ENCODE measurements at places on chromosomes 7 and 10.

GRCh38 chr7:7868572-7868899 lies 100.1 kb upstream of the GLCCI1 start:
- no peak for DNase-seq

GRCh38 chr7:83614112-83614511 lies 34.8 kb downstream of the SEMA3E start:
- no peak for DNase-seq

GRCh38 chr10:89518876-89519842 lies 16.2 kb downstream of the SLC16A12 start:
- DNase-seq, result no peak

DNA sequence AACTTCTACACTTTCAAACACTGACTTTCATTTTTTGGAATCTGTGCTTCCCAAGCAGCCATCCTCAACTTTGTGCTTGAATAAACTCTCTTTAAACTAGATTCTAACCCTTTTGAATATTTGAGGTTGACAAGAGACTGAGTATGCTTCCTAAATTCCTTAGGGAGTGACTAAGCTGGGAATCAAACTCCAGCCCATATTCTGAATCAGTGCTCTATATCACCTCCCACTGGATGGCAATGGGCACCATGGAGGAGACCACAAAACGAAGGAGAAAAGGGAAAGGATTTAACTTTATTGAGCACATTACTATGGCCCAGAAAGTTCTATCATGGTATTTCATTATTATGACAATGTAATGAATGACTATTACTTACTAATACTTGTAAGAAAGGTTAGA lies 17.2 kb upstream of the SLC26A4 start:
- no peak for DNase-seq

GRCh38 chr10:49116509-49117375 lies 1.4 kb upstream of the VSTM4 start:
- DNase-seq, result no peak

GRCh38 chr10:132541129-132541528 lies 3.5 kb downstream of the INPP5A start:
- DNase-seq, result no peak

- no peak for DNase-seq
Measured at GRCh38 chr7:18798088-18798906, 302.7 kb downstream of the HDAC9 start.

DNA sequence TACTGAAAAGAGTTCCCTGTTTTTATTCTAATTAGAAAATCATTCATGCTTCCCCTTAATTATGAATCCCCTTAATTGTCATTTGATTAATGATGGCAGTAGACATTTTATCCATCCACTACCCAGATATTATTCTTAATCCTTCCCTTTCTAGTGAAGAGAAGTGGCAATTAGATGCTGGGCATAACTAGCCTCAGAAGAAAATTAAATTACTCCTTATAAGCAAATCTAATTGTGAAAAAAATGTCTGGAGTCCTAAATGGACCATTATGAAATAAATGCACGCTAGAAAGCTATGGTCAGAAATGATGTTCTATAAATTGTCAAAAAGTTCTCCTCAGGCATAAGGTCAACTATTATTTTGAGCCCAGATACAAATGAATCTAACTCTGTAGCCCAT lies 4.5 kb downstream of the ABCB1 start:
- DNase-seq, result no peak

- DNase-seq, result no peak
Measured at GRCh38 chr7:75694638-75695399, 43.9 kb downstream of the HIP1 start.

DNA sequence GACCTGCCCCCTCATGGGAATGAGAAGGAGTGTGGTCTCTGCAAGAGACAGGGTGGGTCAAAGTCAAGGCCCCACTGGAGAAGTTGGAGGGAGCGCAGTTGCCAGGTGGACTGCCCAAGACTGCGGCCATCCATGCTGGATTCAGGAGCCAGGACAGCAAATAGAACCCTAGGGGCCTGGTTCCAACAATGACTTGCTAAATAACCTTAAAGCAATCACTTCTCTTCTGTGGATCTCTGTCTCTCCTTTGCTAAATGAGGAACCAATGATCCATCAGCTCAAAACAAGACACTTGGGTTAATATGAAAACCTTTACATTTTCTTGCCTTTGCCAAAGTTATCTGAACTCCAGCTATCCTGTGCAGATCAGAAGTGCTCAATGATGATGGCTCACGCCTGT lies 12.6 kb upstream of the YWHAG start:
- DNase-seq, result no peak

GRCh38 chr10:47354165-47354564 lies 6.0 kb downstream of the RBP3 start:
- DNase-seq, result no peak

DNA sequence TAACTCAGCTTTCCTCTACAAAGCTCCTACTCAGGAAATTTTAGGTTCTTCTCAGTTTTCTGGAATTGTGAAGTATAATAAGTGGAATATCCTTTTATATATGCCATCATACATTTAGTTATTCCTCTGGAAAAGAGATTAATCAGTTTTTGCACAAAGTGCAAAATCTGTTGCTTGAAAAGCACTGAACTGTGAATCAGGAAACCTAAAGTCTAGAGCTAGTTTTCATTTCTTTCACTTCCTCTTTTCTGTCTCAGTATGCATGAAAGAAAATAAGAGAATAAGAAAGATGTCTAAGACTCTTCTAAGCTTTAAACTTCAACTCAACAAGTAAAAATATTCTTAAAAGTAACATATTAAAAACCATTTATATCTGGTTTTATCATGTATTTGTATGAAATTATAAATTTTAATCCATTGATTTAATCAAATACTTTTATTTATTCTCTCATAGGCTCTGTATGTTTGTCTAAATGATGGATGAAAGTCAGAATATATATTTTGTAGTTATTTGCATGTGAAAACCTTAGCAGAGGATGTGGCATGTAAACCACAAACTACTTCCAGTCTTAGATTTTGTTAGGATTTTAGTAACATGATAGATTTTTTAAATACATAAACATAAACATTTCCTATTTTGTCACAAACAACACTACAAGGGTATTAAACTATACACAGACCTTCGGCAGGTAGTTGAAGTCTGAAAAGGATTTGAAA lies 1073.0 kb downstream of the XPNPEP1 start:
- no peak for DNase-seq

- no peak for DNase-seq
Measured at GRCh38 chr7:114413761-114414155, 857 bp upstream of the FOXP2 start.

DNA sequence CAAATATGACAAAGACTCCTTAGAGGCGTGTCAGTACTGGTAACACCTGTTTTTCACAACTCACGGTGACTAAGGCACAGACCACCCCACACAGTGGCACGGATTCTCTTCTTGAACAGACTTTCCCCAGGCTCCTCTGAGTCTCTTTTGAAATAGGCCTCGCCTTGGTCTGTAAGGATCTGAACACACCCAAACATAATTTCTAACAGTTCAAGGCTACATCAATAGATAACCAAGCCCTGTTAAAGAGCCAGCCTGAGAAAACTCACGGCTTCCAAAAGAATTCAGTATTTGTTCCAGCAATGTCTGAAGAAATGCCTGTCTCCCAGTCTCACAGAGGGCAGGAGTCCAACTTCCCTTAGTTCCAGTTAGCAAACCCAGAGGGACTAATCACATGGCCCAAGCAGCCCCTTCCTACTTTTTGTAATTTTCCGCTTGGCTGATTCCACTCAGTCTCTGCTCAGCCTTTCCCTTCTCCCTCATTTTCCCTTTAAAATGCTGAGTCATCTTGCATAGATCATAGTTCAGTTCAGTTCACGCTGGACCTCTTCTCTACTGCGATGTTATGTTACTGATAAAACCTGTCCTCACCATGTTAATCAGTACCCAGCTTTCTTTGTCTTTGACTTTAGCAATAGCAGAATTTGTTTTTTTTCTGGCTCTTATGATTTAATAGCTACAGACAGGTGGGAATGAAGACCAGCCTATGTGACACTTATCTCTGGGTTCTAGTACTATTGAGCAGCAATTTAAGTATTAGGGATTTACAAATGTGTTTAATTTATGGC lies 22.6 kb upstream of the AKR1C3 start:
- DNase-seq, result no peak

GRCh38 chr10:61701706-61702105 lies 39.0 kb downstream of the CABCOCO1 start:
- no peak for DNase-seq

DNA sequence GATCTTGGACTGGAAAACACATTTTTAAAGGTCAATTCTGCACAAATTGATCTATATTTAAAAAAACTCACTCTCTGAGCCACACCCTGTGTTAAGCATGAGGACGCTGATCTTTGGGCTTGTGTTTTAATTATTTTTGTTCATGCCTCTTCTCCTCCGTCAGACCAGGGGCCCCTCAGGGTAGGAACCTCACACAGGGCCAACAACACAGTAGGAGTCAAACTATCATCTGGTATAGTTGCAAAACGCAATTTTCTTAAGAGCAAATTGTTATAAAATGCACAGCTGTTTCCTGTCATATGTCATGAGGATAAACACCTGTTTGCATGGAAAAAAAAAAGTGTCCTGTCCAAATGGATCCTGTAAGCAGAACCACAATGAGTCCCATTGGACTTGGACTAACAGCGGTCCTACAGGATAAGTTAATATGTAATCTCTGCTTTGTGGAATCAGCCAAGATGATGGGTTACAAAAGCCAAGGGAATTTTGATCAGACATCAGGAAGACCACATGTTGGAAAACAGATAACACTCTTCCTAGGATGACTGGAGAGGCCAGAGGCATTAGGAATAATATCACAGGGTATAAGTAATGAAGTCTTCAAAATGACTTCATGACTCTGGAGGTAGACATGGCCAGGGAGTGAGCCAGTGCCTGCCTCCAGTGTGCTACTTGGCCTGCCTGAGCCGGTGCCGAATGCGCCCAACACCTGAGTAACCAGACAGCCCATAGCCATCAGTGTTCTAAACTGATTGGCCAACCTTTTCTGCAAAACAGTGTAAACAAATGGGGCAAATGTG lies 184.9 kb upstream of the ADCY1 start:
- no peak for DNase-seq

GRCh38 chr7:155349601-155350331 lies 52.1 kb downstream of the INSIG1 start:
- no peak for DNase-seq

GRCh38 chr7:155652156-155653114 lies 8.0 kb downstream of the RBM33 start:
- DNase-seq, result no peak

DNA sequence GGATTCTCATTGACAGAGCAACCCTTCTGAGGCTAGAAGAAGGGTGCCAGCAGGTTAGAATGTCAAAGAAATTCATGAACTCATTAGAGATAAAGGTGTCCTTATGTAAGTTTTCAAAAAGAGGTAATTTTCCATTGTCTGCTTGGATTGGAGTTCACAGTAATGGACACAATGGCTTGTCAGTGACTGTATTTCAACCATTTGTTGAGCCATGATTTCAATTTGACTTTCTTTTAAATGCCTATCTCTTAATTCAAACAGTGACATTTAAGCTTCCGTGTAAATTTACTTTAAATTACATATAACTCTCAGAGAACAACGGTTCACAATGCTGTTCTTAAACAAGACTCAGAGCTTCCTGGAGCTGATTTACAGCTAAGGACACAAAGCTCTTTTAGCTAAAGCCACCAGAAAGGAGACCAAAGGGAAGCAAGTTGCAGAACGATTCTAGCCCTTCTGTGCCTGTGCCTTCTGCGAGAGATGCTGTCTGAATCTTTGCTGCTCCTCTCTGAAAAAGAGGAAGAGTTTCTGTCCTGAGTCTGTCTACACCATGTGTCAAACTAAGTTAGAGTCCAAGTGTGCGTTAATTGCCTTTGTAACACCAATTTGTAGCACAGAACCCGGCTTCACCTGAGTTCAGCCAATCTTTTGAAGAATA lies 42.2 kb upstream of the PFKP start:
- no peak for DNase-seq

- no peak for DNase-seq
Measured at GRCh38 chr7:44634839-44635591, 28.6 kb downstream of the OGDH start.

DNA sequence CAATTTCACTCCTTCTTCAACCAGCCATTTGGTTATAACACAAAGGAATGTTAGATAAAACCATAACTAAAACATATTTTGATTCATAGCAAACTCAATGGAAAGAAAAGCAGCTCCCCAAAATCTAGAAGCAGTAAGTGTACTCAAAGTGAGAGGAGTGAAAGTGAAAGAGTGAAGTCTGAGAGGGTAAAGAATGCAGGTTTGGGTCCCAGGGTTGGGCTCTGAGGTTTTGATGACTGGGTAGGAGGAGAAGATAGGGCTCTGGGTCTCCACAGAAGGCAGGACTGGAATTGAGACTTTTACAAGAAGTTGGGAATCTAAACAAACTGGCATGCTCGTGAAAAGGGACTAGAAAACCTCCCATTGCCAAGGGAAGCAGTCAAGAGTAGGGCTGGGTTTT lies 85.4 kb upstream of the RSU1 start:
- no peak for DNase-seq

DNA sequence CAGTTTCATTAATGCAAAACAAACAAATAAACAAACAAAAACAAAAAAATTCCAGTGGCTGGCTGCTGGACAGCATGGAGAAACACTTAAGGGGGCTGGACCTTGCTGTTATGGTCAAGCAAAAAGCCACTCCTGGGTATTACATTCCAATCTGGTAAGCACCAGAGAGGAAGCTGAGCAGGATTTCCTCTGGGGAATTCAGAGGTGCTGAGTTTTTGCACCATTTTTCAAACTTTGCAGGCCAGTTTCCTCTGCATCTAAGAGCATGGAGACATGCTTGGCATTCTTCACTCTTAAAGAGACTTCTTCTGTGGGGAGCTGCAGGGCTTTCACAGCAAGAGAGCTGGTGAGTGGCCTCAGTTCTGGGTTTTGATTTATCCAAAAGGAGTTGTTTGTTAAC lies 84.5 kb downstream of the FZD1 start:
- DNase-seq, result no peak

DNA sequence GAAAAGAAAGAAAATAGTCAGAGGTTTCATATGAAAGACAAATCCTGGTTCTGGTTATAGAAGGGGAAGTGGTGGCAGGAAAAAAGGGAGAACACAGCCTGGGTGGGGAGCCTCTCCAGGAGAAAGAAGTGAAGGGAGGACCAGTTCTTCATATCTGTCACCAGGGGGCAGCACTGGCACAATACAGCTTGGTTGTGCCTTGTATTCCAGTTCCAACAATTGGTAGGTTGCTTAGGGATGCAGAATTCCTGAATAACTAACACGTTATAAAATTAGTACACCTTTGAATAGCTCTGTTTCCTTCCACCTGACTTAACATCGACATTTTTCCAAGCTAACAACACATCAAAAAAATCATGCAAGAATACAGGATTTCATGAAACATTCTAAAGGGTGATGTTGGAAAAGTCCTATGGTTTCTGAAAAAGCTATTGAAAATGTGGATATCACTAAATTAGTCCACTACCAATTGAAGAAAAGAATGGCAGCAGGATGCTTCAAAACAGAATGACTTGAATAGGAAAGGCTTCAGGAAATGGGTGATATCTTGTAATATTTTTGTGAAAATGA lies 52.9 kb downstream of the CYP26A1 start:
- no peak for DNase-seq

DNA sequence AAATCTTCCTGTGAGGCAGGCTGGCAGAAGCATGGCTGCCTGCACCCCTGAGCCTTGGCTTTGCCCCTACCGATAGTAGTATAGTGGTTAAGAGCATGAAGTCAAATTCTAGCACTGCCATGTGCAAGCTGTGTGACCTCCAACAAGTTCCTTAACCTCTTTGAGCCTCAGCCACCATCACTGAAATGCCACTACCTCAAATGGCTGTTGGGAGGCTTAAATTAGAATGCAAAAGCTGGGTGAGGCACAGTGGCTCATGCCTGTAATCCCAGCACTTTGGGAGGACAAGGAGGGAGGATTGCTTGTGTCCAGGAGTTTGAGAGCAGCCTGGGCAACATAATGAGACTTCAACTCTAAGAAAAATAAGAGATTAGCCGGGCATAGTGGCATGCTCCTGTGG lies 8.4 kb downstream of the SFRP5 start:
- DNase-seq, result no peak

All from stimulated activated CD4-positive, alpha-beta T cell treated with anti-CD3 and anti-CD28 coated beads, Interleukin-1b, Interleukin-23, amount 100 ng/mL, for 4 hours (primary cell).